Eye (tissue), 1 donor: ENCODE measurements at places on chromosomes 7 and 10.

- DNase-seq: peak; percentile 50
These were observed 2.7 kb downstream of the FZD9 start for GRCh38 chr7:73436031-73436929.

DNA sequence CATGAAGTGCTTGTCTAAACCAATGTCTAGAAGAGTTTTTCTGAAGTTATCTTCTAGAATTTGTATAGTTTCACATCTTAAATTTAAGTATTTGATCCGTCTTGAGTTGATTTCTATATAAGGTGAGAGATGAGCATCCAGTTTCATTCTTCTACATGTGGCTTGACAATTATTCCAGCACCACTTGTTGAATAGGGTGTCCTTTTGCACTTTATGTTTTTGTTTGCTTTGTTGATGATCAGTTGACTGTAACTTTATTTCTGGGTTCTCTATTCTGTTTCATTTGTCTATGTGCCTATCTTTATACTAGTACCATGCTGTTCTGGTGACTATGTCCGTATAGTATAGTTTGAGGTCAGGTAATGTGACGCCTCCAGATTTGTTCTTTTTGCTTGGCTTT lies 426.6 kb upstream of the CHRM2 start:
- DNase-seq: no peak

DNA sequence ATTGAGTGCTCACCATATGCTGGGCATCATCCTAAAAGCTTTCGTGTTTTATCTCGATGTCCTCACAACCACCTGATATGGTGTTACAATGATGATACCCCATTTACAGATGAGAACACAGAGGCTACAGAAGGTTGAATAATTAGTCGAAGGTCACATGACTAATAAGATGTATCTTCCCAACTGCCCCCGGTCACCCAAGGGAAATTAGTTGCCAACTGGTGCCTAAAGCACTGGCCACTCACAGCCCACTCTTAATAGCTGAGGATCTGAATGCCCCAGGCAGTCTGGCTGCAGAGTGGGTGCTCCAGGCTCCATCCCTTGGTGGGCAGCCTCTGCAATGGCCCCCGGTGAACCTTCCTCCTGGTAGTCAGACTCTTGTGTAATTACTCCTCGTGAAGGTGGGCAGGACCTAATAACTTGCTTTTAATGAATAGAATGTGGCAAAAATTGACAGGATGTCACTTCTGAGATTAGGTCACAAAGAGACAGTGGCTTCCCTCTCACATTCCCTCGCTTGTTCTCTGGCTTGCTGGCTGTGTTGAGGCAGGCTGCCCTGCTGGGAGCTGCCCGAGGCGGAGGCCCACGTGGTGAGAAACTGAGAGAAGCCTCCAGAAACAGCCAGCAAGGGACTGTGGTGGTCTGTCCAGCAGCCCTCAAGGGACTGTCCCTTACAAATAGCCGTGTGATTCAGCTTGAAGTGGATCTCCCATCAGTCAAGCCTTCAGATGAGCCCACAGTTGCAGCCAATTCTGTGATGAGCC lies 109.4 kb downstream of the ARHGAP22 start:
- no peak for DNase-seq

GRCh38 chr7:95772298-95772770 lies at the start of gene DYNC1I1:
DYNC1I1 (plus strand) TSS chr7:95772554; CDS start chr7:95804730, 32,176 bp downstream.
- DNase-seq: peak; percentile 82

DNA sequence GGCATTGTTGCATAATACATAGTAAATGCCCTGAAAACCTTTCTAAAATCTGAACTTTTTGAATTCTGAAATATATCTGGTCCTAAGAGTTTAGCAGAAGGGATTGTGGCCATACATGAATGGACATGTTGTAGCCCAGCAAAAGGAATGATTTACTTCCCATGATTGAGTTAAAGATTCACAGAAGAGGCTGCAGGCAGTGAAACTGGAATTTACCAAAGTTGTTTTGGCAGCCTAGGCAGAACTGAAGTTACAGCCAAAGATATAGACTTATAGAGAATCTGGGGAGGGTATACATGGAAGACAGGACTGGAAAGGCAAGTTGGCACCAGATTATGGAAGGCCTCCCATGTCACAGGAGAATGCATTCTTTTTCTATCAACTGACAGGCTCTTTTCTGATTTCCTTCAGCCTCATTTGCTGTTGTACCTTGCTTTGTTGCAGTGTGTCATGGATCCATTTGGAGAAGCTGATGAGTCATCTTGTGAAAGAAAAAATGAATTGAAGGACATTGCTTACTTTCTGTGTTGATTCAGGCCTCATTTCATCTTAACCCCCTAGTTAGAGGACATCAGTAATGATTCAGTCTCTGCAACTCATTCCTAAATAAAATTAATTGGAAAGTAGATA lies 356.2 kb upstream of the LRGUK start:
- peak; percentile 59 for DNase-seq
